ENCODE measurements at places on chromosomes 1 and 21. TPM values are rescaled to one million over a fixed set of nuclear protein-coding genes. Genes with fewer than 3 reads are reported as not detected.

- DNase-seq: no peak
Measured at GRCh38 chr1:185559684-185560331, 174.4 kb upstream of the HMCN1 start.

DNA sequence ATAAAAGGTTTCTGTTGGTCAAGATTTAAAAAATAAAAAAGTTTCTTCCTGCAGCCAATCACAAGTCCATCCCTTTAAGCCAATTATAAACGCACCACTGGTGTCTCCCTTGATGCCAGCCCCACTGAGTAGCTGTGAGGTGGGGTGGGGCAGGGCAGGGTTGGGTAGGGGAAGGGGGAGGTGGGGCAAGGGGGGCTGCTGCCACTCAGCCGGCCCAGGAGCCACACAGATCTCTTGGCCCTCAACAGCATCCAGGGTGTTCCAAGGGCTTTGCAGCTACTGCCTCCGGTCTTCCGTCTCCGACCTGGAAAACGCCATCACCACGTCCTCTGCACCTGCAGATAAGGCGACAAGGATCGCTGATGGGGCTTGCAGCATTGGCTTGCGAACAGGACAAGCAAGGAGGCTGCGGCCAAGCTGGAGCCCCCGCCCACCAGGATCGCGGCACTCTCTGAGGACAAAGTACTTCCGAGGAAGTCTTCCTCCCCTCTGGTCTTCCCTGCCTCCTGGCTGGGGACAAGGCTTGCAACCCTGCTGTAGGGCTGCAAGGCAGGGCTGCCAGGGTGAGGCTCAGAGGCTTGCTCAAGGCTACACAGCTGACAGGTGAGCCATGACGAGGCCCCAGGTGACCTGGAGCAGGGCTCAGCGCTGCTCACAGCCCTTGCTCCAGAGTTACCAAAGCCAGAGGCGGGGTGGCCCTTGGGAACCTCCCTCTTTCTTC, 26.8 kb upstream of the CLSTN1 start:
- no peak for DNase-seq

DNA sequence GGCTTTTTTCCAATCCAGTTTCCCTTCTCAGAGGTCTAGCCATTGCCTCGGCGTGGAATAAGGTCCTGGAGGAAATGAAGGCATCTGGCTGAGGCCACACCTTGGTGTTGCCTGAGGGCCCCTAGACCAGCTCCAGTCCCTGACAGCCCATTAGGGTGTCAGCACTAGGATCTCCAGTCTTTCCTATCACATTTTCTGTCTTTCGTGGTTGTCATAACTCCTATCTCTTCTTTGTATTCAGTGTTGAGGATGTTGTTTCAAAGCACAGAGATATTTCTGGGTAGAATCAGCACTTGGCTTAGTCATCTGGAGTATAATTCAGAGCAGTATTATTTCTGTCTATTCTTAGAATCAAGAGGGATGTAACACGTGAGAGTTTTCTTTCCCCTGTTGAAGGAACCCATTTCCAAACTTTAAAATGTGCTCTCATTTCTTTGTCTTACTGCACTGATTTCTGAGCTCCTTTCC, 844.3 kb downstream of the KCNT2 start:
- DNase-seq: no peak

GRCh38 chr1:53740621-53741105, 1.7 kb upstream of the GLIS1 start:
- no peak for DNase-seq

EEIG2 gene
- polyA plus RNA-seq: 22.4 TPM

GJA4 gene
- polyA plus RNA-seq: 17.3 TPM

BEND5 gene
- 25.7 TPM for polyA plus RNA-seq

CD1C gene
- polyA plus RNA-seq: 1.2 TPM

DNA sequence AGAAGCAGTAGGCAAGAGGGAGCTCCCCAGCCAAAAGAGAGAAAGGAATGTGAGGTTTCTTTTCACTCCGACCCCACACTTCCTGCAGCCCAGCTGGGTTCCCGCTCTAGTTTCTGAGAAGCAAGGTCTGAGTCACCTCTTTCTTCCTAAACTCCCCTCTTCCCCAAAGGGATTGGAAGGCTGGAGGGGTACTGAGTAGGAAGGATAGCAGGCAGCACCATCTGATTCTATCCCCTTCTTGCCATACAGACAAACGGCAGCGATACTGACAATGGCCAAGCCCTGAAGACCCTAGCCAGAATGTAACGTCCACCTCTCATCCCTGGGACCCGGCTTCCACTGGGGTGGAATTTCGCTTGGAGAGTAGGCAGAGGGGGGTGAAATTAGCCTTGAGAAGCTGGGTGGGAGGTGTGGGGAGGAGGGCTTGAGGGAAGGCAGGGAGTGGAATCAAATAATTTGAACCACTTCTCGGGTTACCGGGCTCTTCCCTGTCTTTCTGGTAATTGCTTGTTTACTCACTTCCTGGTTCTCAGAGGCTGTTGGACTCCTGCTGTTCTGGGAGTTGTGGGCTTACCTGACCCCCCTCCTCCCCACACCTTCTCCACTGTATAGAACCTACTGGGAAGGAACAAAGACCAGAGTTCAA, 13.2 kb downstream of the IER5 start:
- no peak for DNase-seq

All from right renal pelvis (tissue), 4 donors.